ENCODE measurements at places on chromosomes 5 and 9. TPM values are rescaled to one million over a fixed set of nuclear protein-coding genes. Genes with fewer than 3 reads are reported as not detected.

GRCh38 chr5:27769748-27770402 is 731.5 kb upstream of the CDH9 start:
- no peak for DNase-seq

The RPS23 gene
- 1,197 TPM for total RNA-seq

The PAX5 gene
- 0.09 TPM for total RNA-seq

GRCh38 chr5:67146574-67146973 is 50.0 kb downstream of the CD180 start:
- DNase-seq = no peak

The NSD1 gene
- 44.2 TPM for total RNA-seq

DNA sequence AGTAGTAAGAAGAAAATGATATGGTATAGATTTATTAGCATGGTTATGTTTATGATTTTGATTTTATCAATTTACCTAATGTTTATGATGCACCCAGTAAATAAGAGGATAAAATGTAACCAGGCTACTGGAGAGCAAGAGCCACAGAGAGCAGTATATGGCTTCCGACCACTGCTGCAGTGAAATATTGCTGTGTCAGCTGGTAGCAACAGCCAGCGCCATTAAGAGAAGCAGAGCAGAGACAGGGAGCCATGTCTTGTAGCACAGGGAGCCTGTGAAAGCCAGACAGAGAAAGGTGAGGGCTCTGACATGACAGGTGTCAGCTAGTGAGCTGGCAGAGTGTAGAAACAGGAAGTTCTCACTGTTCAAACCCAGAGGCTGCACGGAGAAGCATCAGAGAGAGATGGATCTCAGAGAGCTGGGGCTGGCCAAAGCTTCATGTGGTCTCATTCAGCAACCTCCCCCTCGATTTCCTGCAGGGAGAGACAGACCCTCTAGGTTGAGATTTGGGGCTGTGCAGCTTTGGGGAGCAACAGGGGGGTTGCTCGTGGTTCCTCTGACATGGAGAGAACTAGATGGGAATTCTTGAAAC is 202.1 kb downstream of the MED10 start:
- no peak for DNase-seq

DNA sequence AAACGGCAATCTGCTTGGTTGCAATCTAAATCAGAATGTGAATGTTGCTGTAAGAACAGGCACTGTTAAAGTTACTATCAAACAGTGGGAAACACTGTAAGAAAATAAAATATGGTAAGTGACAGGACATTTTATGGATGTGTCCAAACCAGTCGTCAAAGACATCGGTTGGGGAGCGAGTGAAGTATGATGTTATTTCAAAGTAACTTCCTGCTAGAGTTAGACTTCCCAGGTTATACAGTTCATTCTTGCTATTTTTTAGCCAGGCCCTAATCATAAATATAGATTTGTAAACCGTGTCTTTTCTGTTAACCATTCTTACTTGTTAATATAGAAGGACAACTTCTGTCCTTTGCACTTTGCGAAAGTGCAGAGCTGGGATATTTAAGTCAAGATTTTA is 30.2 kb downstream of the LIX1 start:
- DNase-seq = no peak

The STK32A gene
- total RNA-seq = 0.68 TPM

DNA sequence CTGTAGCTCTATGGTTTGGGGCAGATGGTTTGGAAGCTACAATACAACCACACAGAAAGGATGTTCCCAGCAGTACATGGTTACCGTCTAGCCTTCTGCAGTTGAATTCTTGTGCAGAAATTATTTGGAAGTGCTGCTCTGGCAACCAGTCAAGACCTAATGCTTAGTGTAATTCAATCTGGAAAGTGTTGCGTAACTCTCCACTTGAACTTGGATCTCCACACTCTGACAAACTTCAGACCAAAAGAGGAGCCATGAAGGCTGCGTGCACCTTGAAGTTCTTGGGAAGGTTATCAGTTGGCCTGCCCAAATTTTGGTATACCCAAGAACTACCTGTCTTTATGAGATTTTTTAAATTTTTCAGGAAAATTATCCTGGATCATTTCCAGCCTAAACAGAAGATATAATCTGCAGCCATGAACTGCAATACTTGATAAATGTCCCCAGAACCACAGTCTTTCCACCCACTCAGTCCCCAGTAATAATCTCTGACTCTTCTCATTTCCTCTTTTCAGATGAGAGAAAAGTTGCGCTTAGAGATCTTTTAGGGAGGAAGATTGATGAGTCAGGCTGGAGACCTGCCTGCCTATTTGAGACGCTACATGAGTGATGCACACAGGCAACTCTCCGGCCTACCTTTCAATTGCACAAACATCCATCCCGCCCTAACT is 159.9 kb downstream of the FANCC start:
- DNase-seq = peak; percentile 48

- peak; percentile 59 for DNase-seq
Measured at GRCh38 chr9:126722922-126723806, 81.7 kb upstream of the ZBTB43 start.

GRCh38 chr5:151115272-151115905 is 34.6 kb upstream of the TNIP1 start:
- DNase-seq = peak; percentile 76

DNA sequence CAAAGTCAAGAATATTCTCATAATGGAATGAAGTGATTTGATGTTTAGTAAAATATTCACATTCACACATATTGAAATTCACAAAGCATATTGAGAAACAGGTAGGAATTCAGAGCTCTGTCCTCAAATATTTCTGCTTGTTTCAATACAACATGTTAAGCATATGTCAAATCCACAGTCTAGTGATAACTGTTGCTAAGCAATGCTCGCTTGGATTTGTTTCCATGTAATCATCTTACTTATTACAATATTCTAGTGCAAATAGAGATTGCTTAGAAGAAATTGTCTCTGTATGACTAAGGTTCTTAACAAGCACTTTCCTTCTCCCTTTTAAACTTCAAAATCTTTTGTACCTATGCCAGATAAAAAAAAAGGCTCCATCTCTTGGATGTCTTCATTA is 995.7 kb downstream of the CDH18 start:
- DNase-seq = no peak

DNA sequence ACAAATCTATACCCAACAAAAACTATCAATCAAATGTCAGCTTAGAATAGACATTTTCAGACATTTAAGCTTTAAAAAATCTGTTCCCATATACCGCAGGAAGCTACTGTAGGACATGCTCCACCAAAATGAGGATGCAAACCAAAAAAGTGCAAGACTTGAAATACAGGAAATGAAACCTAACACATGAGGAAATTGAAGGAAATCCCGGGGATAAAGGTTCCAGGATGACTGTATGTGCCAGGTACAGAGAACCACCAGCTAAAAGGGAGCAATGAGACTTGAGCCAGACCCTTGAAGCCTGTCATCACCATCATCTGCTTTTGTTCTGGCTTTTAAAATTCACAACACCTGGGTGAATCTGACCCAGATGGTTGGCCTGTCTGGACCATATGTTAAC is 21.4 kb downstream of the DIAPH1 start:
- no peak for DNase-seq

DNA sequence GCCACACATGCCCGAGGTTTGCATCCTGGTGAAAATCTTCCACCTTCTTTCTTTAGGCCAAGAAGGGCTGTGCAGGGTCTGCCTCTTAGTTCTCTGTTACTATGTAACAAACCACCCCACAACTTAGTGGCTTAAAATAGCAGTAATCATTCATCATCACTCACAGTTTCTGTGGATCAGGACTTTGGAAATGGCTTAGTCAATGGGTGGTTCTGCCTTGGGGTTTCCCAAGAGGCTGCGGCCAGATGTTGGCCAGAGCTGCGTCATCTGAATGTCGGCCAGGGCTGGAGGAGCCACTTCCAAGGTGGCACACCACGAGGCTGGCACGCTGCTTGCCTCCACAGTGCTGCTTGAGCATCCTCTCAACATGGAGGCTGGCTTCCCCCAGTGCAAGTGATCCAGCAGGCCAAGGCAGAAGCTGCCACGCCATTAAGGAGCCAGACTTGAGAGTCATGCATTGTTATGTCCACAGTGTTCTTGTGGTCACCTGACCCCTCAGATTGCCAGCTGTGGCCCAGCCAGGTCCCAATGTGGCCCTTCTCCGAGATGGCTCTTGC is 135.2 kb downstream of the RXRA start:
- DNase-seq = no peak

DNA sequence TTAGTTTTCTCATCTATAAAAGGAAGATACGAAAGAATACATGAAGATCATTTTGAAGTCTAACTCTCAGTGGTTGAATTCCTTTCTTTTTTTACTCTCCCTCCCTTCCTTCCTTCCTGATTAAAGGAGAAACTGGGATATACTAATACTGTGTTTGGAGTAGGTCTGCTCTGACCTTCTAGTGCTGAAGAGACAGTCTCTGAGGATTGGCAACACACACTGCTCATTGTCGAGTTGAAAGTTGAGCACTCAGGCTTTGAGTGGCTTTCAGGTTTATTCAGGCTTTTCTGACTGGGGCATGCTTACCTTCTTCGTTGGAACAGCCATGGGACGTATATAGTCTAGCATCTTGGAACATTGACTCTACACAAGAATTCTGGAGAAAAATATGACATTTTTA is 86.9 kb upstream of the RPS23 start:
- DNase-seq = no peak

DNA sequence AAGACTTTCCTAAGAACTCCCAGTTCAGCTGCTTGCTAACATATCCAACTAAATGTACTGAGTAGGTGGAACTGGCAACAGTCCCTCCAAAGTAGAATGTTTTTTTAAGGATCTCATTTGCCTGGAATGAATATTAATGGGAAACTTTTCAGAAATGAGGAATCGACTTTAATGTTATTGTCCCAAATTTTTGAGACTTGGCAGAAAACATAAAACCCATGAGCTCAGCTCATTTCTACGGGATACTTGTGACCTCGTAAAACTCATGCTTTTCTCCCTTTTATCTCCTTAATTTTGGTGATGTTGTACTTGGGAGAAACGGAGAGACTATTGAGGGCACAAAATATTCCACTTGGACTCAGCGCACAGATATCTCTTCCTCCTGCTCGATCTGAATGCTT is 296.8 kb downstream of the EBF1 start:
- no peak for DNase-seq

- no peak for DNase-seq
Measured at GRCh38 chr9:15369871-15370270, 52.8 kb upstream of the SNAPC3 start.

- peak; percentile 86 for DNase-seq
Measured at GRCh38 chr9:137296670-137297664, 5.1 kb downstream of the NRARP start.

The IFNB1 gene
- total RNA-seq = not detected

DNA sequence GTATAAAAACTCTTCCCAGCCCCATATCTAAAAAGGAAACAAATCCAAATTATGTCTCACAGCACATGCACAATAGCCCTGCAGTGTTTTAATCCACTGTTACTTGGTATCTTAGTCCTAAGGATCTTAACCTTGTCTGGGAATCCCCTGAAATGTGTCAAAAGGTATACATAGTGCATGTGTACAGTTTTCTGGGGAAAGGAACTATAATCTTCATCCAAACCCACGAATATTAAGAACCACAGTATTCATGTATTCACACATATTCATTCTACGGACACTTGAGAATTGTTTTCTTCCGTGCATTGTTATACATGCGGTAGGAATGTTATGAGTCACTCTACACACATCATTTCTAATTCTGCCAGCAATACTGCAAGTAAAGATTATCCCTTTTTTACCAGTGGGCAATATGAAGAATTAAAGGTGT is 47.8 kb upstream of the SNX2 start:
- DNase-seq = no peak

DNA sequence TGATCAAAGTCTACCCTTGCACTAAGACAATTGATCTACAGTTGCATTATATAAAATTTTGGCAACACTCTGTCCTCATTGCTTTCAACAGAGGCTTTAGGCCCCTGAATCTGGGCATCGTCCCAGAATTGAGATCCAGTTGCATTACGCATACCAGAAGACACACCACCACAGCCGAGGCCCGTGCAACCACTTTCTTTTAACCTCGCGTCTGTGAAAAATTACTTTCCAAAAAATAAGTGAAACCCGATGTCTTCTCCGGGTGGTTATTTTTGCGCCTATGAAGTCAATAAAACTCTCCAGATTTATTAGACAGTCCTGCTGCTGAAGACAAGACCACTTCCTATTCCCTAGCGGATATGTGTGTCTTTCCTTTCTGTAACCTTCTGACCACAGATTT is 52.1 kb upstream of the NFIB start:
- DNase-seq = peak; percentile 56
